ENCODE measurements at places on chromosomes 1 and 21. TPM values are rescaled to one million over a fixed set of nuclear protein-coding genes. Genes with fewer than 3 reads are reported as not detected.

APCS gene
- not detected for polyA plus RNA-seq

FYB2 gene
- not detected for polyA plus RNA-seq

TSSK3 gene
- not detected for polyA plus RNA-seq

RNU1-4 gene
- polyA plus RNA-seq: not detected

TSPAN2 gene
- polyA plus RNA-seq: 80.1 TPM

CLDN17 gene
- not detected for polyA plus RNA-seq

RAB3B gene
- polyA plus RNA-seq: not detected

CRYAA gene
- not detected for polyA plus RNA-seq

P3H1 gene
- polyA plus RNA-seq: 11.8 TPM

SELP gene
- polyA plus RNA-seq: not detected

ASCL5 gene
- polyA plus RNA-seq: 0.11 TPM

USH2A gene
- not detected for polyA plus RNA-seq

LMO4 gene
- polyA plus RNA-seq: 34.4 TPM

C1orf35 gene
- polyA plus RNA-seq: 16.6 TPM

CFHR3 gene
- polyA plus RNA-seq: not detected

AGTRAP gene
- polyA plus RNA-seq: 324 TPM

ITLN2 gene
- not detected for polyA plus RNA-seq

CRNN gene
- polyA plus RNA-seq: not detected
